ENCODE measurements at places on chromosomes 3 and 15.

DNA sequence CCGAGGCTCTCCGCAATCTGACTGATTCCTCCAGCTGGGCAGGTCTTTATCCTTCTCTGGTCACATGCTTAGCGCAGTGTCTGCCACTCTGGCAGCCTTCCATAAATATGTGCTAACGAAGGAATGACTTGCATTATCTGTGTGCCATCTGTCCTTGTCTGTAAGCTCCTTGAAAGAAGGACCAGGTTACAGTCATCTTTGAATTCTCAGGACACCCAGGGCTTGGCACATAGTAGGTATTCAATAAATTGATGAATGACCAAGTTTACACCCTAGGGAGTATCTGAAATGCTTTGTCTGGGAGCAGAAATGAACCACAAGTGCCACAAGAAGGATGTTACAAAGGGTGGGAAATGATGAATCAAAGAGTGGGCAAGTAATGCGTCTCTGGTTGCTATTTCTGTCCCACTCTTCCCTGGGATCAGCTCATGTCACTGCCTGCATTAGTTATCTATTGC lies 16.5 kb upstream of the FAM3D start:
- DNase-seq: no peak

DNA sequence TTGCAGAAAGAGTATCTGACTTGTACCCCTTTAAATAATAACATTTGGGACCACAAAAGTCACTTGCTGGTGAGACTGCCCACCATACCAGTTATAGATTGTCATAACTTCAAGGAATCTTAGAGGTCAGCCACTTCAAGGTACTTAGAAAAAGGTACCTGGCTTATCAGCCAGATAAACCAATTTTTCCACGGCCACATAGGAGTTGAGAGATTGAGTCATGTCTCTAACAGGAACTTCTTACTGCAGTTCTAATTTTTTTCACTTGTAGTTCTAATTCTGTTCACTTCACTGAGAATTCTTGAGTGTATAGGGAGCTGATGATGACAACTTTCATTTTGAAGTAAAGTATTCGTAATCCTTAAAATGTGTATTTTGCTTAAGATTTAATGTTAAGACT lies 317.1 kb upstream of the CBLB start:
- DNase-seq: no peak

- DNase-seq: no peak
These were observed 45.9 kb upstream of the EPHB1 start for GRCh38 chr3:134749174-134749573.

DNA sequence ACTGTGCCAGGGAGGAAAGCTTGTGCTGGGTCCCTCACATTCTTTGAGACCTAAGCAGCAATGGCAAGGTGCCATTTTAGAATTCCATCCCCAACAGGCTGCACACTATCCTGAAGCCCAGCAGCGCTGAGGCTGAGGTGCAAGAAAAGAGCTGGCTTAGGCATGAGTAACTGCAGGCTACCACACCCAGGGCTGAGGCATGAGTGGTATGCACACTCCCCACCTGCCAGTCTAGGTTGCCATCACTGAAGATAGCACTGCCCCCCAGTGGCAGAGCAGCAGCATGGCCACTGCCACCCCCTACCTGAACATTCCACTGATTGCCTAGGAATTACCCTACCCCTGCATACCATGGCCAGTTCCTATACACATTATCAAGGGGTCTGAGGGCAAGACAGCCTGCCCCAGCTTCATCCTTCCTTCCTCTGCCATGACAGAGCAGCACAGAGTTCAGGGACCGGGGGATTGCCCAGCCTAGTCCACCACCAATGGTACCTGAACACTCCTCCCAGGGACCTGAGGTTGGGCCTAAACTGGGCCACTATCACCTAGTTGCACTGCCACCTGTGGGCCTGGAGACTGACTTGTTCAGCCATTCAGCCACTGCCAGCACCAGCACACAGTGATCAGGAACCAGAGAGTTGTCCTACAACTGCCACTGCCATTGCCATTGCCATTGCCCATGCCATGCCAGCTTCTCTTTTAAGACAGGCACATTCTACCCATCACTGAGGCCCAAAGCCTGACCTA lies 129.8 kb downstream of the SATB1 start:
- peak; percentile 0 for DNase-seq

GRCh38 chr15:70089692-70089971 lies 8.1 kb downstream of the TLE3 start:
- no peak for DNase-seq

DNA sequence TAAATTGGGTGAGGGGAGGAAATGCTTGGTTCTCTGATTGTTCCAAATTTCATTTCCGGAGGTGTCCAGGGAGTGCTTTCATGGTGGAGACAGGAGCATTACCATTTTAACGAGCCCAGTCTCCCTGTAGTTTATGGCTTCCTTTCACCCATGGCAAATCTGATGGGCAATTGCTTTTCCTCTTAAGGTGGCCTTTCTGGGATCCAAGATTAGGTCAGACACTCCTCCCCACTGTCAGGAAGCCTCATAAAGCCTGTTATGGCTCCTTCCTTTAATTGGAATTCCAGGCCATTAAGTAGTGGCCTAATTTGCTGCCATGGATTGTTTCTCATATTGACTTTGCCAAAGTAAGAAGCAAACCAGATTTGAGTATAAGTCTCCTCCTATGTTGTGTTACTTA lies 157.8 kb downstream of the PDCD6IP start:
- no peak for DNase-seq

DNA sequence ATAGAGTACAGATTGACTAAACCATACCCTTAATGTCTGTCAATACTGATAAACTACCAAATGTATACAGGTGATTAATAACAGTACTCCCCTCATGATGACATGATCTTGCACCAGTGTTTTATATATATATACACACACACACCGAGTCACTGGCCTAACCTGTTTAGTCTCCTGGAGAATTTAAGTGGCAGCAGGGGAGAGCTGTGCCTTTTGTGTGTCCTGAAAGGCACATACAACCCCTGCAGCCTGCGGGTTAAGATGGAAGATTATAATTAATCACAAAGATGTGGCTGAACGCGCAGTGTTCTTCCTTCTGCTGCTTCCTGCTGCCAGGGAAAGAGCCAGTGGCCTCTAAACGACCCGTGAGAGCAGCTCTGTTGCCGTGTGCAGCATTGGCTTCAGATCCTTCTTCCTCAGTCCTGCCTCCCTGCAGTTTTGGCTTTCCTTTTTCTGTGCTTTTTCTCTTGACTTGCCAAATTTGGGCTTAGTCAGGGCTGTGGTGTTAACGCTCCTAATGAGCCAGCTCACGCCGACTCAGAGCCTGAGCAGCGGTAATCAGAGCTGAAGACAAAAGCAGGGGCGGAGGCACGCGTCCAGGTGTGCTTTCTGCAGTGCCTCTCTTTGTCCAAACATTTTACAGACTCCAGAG lies 42.5 kb upstream of the UBE3A start:
- DNase-seq: no peak

- DNase-seq: no peak
These were observed 102.1 kb downstream of the DUT start for GRCh38 chr15:48433226-48433886.

GRCh38 chr15:34642247-34642646 lies 58.8 kb upstream of the GOLGA8B start:
- DNase-seq: no peak

GRCh38 chr15:83099290-83099689 lies 8.2 kb upstream of the TM6SF1 start:
- no peak for DNase-seq

DNA sequence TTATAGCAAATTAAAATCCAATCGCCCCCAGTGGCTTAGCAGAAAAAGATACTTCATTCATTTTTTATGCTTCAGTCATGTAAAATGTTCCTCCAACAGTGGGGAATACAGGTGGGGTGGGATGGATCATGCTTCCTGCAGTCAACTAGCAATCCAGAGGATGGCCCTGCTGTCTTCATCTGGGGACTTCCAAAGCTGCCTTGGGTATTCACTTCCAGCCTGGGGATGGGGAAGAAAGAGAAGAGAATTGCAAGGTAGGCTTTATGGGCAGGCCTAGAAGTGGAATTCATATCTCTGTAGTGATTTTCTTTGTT lies 354.8 kb upstream of the SLCO3A1 start:
- no peak for DNase-seq

- DNase-seq: no peak
These were observed 208.3 kb downstream of the TJP1 start for GRCh38 chr15:29613951-29614382.

Measured in activated T-helper 1 cell treated with anti-CD3 and anti-CD28 coated beads, Interleukin-2, amount 50 U/mL, for 16 hours (primary cell).